Vagina (tissue), 2 donors: ENCODE measurements at places on chromosomes 13 and 19.

- no peak for DNase-seq
These were observed 8.4 kb upstream of the BCAM start for GRCh38 chr19:44800461-44800860.

GRCh38 chr13:107202371-107203023, 634.6 kb upstream of the ARGLU1 start:
- no peak for DNase-seq

DNA sequence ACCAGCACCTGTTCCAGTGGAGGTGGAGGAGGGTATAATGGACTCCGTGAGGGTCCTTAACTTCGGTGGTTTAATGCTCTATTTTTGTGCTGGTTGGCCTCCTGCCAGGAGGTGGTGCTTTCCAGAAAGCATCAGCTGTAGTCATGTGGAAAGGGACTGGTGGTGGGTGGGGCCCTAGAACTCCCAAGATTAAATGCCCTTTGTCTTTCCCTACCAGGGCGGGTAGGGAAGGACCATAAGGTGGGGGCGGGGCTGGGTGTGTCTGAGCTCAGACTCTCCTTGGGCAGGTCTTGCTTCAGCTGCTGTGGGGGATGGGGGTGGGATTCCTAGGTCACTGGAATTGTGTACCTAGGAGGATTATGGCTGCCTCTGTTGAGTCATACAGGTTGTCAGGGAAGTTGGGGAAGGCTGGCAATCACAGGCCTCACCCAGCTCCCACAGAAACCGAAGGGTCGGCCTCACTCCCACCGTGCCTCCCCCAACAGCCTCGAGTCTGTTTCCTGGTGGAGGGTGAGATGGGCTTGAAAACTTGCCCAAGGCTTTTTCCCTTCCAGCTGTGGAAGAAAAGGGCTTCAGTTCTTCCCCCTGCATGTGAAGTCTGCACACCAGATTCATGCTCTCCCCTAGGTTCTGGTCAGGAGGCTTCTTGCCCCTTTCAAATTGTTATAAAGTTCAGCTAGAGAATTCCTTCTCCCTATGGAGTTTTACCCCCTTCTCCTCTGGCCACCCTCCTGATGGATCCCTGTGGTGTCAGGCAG, 60.3 kb upstream of the CLDN10 start:
- DNase-seq, result no peak

- no peak for DNase-seq
These were observed 4.5 kb upstream of the RASAL3 start for GRCh38 chr19:15468675-15469512.

- no peak for DNase-seq
These were observed 3.6 kb upstream of the KCNN4 start for GRCh38 chr19:43784241-43784980.

DNA sequence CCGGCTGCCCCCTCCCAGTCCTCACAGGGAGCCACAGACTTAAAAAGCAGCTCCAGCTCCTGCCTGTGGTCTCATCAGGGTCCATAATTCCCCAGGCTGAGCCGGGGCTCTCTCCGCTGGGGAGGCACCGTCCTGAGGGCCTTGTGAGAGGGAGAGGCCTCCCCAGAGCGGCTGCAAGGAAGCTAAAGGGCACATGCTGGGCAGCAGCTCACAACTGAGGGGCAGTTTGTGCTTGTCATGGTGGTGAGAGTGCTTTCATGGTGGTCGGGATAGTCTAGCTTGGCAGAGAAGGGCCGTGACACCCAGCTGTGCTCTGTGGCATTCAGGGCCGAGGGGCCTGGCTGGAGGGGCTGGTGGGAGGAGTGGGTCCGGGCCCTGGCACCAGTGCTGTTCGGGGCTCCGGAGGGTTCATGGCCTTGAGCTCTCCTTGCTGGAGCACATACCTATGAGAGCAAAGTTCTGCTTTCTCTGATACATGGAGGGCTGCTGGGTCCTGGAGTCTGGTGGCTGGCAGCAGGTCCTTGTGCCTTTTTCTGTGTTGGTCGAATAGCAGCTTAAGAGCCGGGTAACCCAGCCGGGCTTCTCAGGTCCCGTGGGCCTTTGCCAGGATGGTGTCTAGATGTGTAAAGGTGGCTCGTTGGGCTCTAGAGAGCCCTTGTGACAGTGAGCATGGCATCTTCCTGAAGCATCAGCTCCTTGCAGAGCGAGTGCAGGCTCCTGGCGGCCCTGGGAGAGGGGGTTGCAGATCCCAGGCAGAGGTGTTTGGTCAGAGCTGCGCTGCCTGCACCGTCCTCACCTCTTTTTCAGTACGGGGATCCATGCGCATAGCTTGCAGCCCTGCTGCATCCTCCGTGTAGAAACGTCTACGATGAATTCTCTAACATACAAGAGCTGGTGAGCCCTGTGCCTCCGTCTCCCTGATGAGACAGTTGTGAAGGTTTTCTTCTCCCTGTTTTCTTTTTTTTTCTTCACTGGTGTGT, 8.8 kb downstream of the UPF1 start:
- DNase-seq, result no peak

DNA sequence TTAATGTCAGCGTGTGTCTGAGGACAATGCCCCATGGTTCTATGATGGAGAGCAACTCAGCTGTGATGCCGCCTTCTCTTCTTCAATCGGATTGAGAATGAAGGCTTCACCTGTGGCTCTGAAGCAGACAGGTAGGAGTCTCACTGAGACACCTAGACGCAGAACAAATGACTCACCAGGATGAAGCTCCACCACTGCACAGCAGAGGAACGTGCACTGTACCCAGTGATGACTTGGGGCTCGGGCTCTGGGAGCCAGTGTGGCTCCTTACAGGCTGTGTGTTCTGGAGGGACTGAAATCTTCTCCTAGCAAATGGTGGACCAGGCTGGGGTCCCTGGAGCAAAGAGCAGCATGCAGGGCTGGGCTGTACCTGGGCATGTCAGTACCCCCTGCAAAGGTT, 44.0 kb downstream of the CCDC70 start:
- DNase-seq, result peak; percentile 56

- no peak for DNase-seq
These were observed 151.6 kb downstream of the IER2 start for GRCh38 chr19:13301627-13302334.

DNA sequence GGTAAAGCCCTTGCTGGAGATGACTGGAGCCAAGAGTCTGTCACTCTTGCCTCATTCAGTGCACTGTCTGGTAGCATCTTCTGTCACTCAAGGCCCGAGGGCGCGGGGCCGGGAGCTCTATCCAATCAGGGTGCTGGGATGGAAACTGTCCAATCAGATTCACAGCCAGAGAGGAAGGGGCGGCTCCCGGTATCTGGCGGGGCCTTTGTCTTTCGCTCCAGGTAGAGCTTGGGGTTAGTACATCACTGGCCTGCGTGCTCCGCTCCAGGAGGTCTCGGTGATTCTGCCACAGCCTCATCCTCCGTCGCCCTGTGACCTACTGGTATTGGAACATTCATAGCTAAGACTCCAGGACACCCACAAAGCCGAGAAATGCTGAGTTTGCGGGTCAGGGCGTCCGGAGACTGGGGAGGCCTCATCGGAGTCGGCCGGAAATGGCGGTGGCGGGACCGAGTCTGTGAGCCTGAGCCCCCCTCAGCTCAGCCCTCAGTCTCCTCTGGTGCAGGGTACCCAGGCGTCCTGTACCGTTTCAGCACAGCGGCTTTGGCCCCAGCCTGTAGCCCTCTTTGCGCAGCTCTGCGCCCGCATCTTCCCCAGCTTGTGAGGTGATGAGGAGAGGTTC, 20.6 kb upstream of the ZNF430 start:
- no peak for DNase-seq

- DNase-seq, result no peak
These were observed 714 bp downstream of the HSH2D start for GRCh38 chr19:16144216-16144581.

DNA sequence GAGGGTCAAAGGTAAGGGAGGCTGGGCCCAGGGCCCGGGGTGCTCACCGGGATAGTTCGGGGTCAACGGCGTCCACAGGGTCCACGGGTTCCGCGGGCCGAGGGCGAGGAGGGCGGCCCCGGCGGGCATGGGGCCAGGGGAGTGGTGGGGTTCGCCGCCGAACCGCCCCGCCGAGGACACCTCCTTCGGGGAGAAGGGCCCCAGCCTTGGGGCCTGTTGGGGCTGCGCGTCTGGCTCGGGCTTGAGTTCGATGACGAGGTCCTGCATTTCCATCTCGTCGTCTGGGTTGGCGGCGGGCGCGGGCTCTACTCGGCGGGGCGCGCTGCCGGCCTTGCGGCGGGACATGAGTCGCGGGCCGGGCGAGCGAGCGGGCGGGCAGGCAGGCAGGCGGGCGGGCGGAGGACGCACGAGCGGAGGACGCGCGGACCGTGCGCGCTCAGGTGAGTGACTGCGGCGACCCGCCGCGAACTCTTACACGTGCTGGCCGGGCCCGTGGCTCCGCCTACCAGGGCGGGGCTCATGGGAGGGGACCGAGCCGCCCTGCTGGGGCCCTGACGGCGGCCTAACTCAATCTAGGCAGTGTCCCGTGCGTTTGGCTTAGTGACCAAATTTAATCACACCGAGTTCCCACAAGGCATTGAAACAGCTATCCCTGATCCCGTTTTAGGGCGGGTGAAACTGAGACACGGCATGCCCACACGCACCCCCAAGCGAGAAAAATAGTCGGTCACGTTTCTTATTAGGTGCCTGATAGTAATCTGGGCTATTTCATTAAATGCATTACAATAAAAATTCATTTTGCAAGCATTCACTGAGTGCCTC, at the start of gene ZNF296:
Gene ZNF296 (minus strand): TSS at position 450 of the 822 bp plus-strand sequence. CDS start 105 bp downstream, at position 345.
- no peak for DNase-seq

DNA sequence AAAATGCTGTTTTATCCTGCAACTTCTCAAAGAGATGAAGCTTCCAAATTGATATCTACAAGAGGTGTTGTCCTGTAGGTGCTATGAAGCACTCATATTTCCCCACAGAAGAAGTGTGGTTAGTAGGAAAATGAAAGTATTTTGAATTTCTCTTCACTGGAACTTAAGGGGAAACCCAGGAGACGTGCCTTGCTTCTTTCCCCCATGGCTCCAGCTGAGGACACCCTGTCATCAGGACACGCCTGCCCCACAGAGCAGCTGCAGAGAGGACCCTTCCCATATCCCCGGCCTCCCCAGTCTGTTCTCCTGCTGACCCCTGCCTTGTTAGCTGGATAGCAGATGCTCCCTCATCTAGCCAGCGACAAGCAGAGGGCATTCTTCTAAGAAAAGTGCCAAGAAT, 371.3 kb downstream of the COG6 start:
- DNase-seq, result no peak

GRCh38 chr19:21047716-21048115, 27.3 kb downstream of the ZNF430 start:
- DNase-seq, result no peak

DNA sequence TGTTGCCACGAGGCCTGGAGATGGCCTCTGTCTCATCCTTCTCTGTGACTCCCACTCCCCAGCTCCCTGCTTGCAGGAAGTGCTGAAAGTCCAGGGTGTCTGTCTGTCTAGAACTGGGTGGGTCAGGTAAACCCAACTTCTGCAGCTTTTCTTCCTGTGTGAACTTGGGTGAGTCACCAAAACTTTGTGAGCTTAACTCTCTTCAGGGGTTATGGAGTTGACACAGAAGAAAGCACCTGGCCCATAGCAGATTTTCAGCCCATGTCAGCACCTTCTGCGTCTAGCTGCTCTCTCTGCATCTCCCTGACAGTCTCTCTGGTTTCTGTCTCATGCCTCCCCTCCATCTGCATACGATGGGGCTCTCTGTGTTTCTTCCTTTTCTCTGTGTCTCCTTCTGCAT, 4.2 kb upstream of the CACNG7 start:
- DNase-seq, result no peak

DNA sequence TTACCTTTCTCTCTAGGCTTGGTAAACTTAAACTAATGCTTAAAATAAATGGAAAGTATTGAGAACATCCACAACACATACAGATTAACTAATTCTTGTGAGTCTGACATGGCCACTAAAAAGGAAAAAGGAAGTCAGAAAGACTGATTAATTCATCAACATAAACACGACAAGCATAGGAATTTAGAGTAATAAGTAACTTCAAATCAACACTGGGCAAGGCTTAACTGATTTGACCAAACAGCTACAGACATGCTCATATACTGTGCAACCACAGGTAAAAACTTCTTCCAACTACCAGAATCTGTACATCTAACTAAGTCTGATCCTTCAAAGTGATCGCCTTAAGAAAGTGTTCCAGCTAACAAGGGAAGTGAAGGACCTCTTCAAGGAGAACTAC, 20.5 kb downstream of the UGGT2 start:
- DNase-seq, result no peak

GRCh38 chr13:106534639-106535551, 567 bp downstream of the EFNB2 start:
- DNase-seq, result no peak

GRCh38 chr13:28181413-28181812, 43.1 kb downstream of the PAN3 start:
- no peak for DNase-seq

GRCh38 chr13:28654276-28654675, 4.7 kb upstream of the POMP start:
- no peak for DNase-seq

GRCh38 chr13:66659701-66660467, 570.3 kb downstream of the PCDH9 start:
- DNase-seq, result no peak

DNA sequence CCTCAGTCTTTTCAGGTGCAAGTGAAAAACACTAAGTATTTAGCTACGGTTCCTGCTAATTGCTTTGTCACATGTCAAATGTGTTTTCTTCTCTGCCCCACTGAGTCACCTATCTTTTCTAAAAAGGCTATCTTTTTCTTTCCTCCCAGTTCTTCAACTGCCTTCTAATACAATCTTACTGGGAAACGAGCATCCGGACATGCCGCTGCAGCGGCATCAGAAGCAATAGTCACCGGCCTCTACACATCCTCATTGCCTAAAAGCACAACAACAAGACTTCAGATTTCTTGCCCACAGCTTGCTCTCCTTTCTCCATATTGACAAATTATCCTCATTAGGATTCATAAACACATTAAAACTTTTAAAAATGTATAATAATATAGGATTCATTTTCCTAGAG, 1.2 kb downstream of the PCDH9 start:
- no peak for DNase-seq

DNA sequence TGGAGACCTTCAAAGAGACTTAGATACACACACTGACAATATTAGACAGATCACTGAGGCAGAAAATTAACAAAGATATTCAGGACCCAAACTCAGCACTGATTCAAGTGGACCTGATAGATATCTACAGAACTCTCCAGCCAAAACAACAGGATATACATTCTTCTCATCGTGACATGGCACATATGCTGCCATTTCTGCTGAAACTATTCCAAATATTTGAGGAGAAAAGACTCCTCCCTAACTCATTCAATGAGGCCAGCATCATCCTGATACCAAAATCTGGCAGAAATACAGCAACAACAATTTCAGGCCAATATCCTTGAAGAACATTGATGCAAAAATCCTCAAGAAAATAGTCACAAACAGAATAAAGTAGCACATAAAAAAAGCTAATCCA, 53.3 kb downstream of the TRPC4 start:
- DNase-seq, result no peak
